Bone marrow (tissue), 2 donors: ENCODE measurements at places on chromosomes 1 and 21.

DNA sequence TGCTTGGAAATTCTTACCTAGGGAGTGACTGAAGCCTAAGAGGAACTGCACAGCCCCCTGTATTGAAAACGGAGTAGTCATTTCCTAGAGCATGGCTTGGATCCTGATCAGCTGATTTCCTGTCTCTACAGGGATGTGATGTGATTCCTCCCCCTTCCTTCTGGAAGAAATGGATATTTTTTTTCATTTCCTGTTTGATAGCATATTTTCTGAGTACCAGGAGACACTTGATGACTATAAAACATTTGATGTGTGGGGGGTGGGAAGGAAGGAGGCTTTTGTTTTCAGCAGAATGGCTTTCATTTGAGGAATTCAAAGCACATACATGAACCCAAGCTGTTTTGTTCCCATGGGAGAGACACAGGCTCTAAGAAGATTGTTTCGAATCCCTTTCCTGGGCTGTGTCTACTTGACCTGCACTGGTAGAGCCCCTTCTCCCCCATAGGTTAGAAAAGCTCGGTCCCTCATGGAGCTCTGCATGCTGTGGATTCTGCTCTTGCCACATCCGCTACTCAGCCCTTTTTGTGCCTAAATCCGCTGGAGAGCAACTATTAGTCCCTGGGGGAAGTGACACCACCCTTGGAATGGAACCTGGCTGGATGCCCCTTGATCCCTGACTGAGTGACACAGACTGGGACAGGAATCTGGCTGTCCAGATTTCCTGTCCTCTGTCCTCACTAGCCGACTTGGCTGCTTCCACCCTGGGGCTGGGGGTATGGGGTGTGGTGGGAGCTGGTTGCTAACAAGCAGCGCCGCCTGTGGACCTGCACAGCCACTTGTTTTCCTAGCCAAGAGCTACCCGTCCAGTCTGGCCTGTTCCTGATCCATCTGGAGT, 71.8 kb upstream of the MACF1 start:
- DNase-seq = no peak

DNA sequence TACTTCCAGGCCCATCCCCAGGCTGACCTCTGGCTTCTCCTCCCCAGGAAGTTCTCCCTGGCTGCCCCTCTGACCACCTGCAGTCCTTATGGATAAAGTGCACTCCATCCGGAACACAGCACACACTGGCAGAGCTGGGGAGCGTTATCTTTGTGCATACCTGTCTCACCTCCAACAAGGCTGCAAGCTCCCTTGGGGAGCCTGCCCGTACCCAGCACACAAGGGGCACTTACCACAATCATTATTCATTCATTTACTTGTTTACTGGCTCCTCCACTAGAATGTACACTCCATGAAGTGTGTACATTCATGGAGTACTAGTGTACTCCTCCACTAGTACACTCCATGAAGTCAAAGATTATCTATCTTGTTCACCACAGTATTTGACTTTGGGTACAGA, 30.3 kb downstream of the GLIS1 start:
- DNase-seq = no peak

DNA sequence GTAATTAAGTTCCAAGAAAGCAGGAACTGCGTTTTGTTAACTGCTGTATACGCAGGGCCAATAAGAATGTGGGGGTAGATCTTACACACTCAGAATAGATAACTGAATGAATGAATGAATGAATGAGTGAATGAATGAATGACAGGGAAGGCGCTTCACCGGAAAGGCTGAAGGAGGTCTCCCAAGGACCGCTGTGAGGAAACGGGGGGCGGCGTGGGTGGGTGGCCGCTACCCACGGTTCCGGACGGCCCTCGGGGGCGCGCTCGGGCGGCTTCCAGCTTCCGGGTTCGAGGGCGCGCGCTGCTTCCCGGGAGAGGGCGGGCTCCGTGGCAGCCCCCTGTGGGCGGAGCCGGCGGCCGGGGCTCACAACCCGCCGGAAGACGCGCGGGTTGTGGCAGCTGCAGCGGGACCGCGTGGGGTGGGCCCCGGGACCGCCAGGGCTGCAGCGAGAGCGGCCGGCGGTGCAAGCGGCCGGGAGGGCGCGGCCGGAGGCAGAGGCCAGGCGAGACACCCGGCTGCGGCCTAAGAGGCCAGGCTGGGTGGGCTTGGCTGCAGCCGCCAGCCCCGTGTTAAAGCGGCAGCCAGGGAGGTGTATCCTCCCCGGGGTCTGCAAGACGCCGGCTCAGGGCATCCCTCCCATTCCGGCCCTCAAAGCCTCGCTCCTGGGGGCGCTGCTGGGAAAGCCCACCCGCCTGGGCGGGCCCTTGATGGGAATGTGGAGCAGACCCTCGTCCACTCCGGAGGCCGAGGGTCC, at the start of gene ZFP69:
Gene ZFP69, plus strand, starts transcription at position 367 of the 754 bp plus-strand sequence. CDS start 2,072 bp downstream, outside the sequence.
- peak; percentile 21 for DNase-seq

DNA sequence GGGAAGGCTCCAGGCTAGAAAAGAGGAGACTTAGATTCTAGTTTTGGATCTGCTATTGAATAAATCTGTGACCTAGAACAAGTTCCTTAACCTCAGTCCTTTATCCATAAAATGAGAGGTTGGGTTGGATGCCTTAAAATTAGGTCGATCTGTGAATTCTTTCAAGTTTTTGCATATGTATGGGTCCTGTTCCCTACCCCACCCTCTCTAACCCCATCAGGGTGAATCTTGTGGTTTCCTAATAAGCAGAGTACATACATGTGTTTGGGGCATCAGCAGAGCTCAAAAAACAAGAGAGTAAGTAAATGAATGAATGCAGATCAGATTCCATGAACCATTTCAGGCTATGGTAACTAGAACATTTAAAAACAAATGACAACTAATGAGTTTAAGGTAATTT, 6.2 kb downstream of the SPRR4 start:
- DNase-seq = no peak

DNA sequence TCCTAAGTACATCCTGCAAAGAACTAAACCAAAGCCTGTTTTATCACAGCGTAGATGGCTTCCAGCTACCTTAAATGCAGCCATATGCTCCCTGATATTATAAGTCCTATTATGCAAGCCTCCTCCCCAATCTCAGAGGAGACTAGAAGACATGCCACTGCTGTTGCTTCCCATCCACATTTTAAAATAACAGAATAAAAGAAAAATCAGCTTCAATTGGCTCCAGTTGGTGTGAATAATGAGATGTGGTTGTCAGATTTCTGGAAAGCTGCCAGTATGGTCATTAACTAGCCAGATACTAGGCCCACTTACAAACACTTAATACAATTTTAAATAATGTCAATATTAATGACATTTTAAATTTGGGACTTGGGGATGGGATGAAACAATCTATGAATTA, 25.7 kb downstream of the WARS2 start:
- DNase-seq = no peak

GRCh38 chr1:72202761-72203160, 79.6 kb downstream of the NEGR1 start:
- DNase-seq = no peak

GRCh38 chr21:42865776-42866160, 13.6 kb downstream of the WDR4 start:
- DNase-seq = no peak

DNA sequence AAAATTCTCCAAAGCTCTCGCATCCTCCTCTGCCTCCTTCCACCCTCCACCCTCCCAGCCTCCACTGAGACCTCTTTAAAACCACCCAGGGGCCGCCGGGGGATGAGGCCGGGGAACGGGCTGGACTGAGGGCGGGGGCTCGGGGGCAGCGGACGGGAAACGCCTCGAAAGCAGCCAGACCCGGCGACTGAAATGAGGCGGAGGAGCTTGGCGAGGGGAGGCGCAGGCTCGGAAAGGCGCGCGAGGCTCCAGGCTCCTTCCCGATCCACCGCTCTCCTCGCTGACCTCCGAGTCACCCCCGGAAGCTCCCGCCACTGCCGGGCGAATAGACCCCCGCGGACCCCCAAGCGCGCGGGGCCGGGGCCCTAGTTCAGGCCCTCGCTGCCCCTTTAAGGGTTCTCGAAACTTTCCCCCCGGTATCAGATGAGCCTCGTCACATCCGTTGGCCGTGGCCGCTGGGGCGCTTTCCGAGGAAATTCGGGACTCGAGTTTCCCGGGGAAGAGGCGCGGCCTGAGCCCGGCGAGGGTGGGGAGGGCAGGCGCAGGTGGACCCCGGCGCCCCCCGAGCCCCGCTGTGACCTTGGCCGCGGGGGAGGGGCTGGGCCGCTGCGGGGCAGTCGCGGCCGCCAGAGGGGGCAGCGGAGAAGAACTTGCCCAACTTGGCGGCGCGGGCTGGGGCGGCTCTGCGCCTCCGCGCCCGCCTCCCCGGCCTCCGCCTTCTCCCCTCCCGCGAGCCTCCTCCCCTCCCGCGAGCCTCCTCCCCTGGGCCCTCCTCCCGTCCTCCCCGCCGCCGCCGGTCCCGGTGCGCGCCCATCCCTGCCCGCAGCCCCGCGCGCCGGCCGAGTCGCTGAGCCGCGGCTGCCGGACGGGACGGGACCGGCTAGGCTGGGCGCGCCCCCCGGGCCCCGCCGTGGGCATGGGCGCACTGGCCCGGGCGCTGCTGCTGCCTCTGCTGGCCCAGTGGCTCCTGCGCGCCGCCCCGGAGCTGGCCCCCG, at the start of gene BACE2:
Gene BACE2, plus strand, starts transcription at position 813 of the 995 bp plus-strand sequence. Its CDS starts 104 bp downstream, at position 917.
- no peak for DNase-seq

GRCh38 chr21:18776936-18777335, 373.4 kb upstream of the TMPRSS15 start:
- no peak for DNase-seq

DNA sequence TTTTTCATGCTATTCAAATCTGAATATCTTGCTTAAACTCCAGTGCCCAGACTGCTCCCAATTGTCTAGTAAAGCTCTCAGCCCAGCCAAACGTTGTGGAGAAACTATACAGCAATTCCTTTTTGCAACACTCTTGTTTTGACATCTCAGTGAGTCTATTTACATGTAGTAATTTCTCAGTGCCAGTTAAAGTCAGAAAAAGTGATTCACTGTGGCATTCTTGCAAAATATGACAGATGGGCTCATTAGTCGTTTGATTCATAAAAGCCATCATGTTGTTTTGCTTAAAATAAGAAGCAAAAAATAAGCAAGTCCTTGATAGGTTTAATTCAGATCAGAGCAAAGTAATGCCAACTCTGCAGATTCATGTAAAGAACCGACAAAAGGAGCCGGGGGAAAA, 20.7 kb upstream of the TMPRSS15 start:
- DNase-seq = no peak

DNA sequence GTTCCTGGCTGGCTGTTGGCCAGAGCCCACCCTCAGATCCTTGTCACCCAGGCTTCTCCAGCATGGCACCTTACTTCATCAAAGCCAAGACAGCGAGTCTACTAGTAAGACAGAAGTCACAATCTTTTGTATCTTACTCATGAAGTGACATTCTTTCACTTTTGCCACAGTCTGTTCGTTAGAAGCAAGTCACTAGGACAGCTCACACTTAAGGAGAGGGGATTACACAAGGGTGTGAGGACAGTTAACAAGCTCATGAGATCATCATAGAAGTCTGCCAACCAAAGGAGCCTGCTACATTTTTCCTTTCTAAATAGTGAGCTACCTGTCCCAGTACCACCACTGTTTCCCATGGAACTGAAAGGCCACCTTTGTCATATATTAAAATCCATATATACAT, 61.5 kb downstream of the PACC1 start:
- no peak for DNase-seq

- DNase-seq = no peak
Observed at GRCh38 chr1:156081917-156082308, 352 bp downstream of the MEX3A start.

GRCh38 chr1:52328615-52329014, 37.4 kb downstream of the CC2D1B start:
- no peak for DNase-seq

DNA sequence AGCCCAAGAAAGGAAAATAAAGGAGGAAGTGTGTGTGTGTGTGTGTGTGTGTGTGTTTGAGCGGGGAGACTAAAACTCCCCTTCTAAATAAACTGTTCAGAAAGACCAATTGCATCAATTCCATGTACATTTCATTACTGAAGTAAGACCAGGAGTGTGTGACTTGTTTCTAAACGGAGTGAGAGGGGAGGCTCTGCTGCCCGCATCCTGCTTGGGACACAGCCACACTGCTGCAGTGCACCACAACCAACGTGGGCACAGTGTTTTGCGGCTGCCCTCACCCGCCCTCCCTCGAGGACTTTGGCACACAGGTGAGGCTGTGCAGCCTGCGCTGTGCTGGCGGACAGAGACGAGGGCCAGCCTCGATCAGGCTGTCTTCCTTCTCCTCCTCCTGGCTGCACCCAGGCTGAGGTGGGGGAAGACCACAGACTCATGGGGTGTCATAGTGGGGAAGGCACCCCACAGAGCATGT, 31.0 kb upstream of the H6PD start:
- DNase-seq = no peak

DNA sequence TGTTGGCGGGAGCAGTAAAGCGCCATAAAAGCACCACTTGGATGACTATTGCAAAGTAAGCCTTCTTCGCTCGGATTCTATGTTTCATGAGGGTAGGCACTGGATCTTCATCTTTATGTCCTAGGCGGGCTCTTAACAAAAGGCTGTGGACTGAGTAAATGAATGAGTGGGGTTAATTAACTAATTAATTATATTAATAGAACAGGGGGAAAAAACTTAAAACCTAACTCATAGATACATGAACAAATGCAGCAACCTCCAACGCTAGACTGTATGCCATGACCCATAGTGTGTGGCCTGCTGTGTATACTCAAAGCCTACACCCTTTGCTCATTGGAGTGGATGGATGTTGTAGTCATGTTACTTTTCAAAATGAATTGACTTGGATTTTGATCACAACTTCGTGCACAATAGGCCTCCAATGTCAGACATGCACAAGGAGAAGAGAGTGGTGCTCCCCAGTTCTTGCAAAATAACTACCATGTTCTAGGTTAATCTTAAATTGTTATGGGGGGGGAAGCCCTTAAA, 417 bp upstream of the GFI1 start:
- no peak for DNase-seq

DNA sequence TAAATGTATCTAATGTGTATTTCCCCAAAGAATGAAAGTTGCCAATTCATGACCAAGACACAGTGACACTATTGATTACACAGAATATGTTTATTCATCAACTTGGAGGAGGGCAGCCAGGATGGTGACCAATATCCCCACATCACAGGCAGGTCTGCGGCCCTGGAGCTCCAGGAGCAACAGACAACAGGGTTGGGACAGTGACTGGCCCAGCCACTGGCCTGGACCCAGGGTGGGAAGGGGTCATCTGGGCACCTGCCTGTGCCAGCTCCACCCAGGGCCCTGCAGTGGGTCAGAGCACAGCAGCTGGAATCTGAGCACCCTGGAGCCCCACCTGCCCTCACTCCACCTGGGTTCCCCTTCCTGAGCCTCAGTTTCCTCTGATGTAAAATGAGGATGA, 466.1 kb downstream of the MATN1 start:
- DNase-seq = no peak

- no peak for DNase-seq
Observed at GRCh38 chr1:164591858-164592257, 32.9 kb downstream of the PBX1 start.

GRCh38 chr1:24472527-24473251, 29.9 kb upstream of the RCAN3 start:
- no peak for DNase-seq
